NCI-H524 (cell line): ENCODE measurements at places on chromosomes 7 and 10.

- no peak for DNase-seq
Observed at GRCh38 chr7:19572566-19572965, 136.3 kb downstream of the POLR1F start.

DNA sequence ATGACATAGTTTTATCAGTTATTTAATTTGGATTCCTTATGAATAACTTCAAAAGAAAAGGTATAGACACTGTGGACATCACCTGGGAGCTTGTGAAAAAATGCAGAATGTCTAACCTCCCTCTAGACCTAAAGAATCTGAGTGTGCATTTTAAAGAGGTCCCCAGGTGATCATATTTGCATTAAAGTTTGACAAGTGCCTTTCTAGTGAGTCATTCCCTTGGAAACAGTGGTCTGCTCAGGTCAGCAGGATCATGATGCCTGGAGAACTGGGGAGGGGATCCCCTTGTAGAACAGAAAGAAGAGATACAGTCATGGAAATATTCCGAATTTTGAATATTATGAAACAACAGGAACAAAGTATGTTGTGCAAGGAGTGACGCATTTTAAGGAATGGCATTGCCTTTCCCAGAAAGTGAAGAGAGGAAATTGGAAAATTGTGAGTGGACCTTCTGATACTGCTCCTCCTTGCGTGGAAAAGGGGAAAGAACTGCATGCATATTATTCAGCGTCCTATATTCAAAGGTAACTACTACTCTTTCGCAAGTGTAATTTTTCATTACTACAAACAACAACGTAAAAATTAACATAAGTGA is 4.6 kb downstream of the STEAP2 start:
- DNase-seq = no peak

DNA sequence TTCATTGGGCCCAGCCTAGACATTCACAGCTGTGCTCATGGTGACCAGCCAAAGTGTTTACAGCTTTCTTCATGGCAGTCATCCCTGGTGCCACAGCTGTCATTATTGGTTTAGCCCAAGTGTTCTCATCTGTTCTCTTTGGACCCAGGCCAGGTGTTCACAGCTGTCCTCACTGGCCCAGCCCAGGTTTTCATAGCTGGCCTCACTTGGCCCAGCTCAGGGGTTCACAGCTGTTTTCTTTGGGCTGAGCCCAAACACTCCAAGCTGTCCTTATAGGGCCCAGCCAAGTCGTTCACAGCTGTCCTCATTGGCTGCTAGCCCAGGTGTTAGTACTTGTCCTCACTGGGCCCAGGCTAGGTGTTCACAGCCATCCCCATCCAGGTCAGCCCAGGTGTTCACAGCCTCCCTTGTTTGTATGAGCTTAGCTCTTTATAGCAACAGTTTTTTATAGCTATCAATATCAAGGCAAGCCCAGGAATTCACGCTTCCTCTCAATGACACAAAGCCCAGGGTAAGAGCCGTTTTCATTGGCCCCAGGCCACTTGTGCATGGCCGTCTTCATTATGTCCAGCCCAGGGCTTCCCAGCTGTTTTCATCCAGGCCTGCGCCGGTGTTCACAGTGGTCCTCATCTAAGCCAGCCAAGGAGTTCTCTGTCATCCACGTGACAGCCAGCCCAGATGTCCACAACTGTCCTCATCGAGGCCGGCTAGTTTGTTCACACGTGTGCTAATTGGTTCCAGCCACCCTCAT is 11.6 kb downstream of the FRG2B start:
- no peak for DNase-seq

GRCh38 chr7:55548295-55548731 is 24.0 kb downstream of the VOPP1 start:
- no peak for DNase-seq

- no peak for DNase-seq
Observed at GRCh38 chr10:5643346-5644067, 22.9 kb downstream of the ASB13 start.

DNA sequence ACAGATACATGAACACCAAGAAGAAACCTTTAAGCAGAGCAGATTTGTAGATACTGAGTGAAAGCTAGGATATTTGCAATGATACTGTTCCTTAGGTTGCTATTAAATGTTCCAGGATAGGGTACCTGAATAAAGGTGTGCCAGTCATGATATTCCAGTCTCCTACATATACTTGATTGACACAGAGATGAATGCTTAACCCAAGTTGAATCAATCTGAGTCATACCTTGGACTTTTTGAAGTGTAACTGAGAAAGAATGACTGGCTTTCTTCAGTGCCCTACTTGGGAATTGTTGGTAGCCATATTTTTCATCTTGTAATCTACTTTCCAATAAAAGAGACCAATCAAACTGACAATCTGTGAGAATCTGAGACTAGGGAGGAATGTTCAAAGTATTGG is 805.7 kb upstream of the GHITM start:
- no peak for DNase-seq

DNA sequence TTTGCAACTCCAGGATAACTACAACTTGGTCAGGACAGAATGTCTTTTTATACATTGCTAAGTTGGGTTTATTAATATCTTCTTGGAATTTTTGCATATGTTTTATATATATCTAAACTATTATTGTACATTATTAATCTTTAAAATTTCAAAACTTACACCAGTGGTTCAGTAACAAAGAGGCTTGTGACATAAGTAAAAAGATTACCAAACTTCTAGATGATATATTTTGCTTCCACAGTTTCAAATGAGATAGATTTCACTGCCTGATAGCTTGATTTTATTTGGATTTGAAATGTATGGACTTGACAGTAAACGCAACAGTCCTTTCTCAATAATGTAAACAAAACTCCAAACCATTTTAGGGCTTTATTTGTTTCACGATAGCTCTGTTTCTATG is 701.2 kb upstream of the IGFBP3 start:
- DNase-seq = no peak

GRCh38 chr10:132397036-132397541 is at the start of gene PWWP2B:
TSS of gene PWWP2B (plus strand) at chr10:132397200. CDS start at chr10:132397227, 27 bp downstream.
- DNase-seq = no peak

DNA sequence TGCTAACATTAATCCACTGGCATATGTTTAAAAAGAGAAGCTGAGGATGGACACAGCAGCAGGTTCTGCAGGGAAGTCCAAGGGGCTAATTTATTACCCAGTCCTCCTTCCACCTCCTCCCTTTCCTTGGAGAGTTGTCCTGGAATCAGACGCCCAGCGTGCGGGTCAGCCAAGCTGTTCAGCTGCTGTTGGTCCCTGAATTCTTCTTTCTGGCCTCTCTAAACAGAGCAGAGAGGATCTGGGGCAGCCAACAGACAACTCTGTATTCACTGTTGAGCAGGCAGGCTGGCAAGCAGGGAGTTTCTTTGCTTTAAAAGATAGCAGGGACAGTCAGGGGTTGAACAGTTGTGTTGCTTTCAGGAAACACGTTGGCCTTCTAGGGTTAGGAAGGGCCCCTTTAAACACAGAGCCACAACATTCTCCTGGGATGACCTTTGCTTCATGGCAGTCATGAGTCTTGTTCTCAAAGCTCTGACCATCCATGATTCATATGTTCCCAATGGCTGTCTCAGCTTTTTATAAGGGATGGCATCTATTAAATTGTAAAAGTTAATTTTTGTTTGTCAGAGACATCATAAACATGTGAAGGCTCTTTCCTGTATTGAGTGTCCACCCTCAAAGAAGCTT is 217.0 kb downstream of the CREB5 start:
- no peak for DNase-seq

DNA sequence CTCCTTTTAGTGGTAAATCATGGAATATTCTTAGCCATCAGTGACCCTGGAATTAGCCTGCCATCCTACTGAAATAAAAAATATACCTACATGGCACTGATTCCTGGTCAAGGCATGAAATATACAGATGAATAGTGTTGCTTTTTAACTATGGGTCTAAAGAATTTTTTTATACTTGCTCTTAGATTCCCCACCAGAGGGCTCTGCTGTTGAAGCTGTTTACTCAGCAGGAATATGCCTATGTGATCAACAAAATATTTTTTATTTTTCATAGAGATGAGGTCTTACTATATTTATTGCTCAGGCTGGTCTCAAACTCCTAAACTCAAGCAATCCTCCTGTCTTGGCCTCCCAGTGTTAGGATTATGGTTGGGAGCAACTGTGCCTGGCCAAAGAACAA is 13.5 kb downstream of the ZC3HC1 start:
- no peak for DNase-seq

GRCh38 chr7:45876519-45876918 is 3.6 kb upstream of the CCDC201 start:
- no peak for DNase-seq

- DNase-seq = no peak
Observed at GRCh38 chr10:71419750-71420149, 23.0 kb downstream of the CDH23 start.

- no peak for DNase-seq
Observed at GRCh38 chr7:29926216-29926615, 63.4 kb downstream of the SCRN1 start.

- DNase-seq = no peak
Observed at GRCh38 chr7:25456467-25457171, 228.3 kb upstream of the NPVF start.

GRCh38 chr10:119274519-119275045 is 67.2 kb downstream of the GRK5 start:
- no peak for DNase-seq

DNA sequence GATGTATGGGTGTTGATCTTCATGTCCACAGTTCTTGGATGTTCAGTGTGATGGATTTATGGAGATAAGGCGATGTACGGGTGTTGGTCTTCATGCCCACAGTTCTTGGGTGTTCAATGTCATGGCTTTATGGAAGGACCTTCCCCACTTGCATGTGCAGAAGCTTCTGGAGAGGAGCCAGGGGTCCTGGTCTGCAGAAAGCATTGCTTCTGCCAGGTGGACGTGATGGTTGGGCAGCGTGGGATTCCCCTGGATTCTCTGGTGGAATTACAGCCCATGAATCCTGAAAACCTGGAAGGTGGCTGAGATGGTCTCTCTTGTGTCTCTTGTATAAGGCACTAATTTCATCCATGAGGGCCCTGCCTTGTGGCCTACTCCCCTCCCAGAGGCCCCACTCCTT is 183.7 kb upstream of the TCERG1L start:
- DNase-seq = no peak

DNA sequence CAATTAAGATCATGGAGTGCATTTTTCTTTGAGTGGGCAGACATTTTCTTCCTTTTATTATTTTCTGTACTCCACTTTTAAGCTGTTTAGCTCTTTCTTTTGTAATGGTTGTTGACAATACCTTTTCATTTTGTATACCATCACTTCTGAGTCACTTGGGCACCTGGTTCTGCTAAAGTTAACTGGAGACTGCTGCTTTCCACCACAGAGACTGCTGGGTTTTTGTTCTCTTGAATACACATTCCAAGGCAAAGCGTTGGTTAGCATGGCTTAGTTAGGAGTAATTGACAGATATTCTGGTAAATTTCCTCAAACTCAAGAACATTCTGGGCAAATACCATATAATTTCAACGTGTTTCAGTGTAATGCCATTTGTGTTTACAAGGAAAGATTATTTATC is 541.9 kb upstream of the CELF2 start:
- DNase-seq = no peak

DNA sequence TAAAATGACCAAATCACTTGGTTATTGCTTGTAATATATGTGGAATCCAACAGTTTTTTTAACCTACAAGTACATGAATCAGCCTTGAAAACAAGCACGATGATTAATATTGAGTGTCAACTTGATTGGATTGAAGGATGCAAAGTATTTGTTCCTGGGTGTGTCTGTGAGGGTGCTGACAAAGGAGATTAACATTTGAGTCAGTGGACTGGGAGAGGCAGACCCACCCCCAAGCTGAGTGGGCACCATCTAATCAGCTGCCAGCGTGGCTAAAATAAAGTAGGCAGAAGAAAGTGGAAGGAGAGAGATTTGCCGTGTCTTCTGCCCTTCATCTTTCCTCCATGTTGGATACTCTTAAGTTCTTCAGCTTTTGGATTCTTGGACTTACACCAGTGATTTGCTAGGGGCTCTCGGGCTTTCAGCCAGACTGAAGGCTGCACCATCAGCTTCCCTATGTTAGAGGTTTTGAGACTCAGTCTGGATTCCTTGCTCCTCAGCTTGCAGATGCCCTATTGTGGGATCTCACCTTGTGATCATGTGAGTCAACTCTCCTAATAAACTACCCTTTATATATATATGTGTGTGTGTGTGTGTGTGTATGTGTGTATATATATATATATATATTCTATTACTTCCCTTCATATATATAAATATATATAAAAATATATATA is 118.4 kb upstream of the WDR11 start:
- no peak for DNase-seq

DNA sequence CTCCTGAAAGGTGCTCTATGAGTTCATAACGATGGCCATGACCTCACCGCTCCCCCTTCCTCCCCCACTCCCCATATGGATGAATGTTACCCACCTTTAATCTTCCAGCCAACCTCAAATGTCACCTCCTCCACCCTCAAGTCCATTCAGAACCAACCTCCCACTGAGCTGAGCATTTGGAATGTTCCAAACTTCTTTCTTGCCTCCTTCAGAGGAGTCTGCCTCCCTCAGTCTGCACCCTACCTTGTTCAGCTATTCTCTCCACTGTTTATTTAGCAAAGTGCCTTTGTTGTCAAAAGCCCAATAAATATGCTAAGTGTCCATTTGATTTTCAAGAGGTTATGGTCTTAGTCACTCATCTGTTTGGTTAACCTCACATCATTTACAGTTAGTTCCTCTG is 22.9 kb upstream of the MTPAP start:
- no peak for DNase-seq

GRCh38 chr10:13340068-13340467 is 8.0 kb downstream of the SEPHS1 start:
- DNase-seq = no peak

DNA sequence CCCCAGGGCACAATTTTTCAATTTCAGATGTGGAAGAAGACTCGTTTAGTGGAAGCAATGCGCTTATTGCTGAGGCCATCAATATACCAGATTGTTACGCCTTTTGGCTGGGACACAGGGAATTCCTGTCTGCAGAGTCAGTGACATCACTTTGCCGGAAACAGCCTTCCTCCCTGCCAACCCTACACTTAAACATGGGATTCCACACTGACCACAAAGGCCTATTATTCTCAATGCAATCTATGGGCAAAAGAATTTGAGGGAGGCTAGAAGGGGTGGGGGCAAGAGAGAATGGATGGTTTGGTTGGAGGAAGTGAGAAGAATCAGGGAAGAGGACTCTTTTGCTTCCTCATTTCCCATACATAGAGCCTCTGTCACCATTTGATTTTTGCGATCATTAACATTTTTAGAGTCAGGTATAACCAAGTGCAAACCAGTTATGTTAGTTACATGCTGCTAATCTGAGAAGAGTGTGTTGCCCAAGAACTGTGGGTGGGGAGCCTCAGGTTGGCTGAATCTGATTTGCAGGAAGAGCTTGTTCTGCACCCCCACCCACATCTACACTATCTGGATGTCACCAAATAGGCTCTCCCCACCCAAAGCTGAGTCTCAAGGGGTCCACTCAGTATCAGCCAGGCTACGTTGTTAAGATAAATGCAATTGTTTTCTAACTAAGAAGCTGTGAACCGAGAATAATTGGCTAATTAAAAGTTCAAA is 58.2 kb downstream of the ENTPD1 start:
- DNase-seq = no peak

GRCh38 chr7:1548438-1548831 is 7.6 kb downstream of the TMEM184A start:
- no peak for DNase-seq

GRCh38 chr7:8063706-8064297 is 95.2 kb downstream of the GLCCI1 start:
- DNase-seq = no peak

GRCh38 chr7:156050636-156051569 is 238.6 kb upstream of the SHH start:
- no peak for DNase-seq

GRCh38 chr10:32295027-32295426 is 51.9 kb downstream of the EPC1 start:
- DNase-seq = no peak
